ENCODE measurements at places on chromosomes 12 and 14.

DNA sequence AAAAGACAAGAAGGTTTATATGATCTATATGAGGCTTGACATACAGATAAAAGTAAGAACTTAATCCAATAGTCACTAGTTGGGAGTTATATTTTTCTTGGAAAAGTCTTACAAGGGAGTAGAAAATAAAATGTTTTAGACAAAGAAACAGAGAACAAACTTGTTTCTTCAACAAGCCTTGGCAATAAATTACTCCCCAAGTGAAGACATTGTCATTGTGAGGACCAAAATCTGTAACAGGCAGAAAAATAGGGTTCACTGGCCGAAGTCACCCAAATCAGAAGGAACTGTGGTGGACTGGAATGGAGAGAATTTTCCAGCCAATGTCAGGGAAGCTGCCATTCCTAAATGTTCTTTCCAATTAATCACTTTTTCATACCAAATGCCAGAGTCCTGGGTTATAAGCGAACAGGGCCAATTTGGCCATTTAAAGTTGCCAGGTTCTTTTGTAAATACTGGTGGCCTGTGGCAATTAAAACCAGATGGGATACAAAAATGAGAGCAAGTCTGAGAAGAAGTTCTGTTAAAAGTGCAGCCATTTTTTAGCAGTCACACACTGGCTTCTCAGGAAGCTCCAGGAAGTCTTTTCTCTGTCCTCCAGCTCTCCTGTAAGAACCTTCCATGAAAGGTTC, 117.3 kb upstream of the OVCH1 start:
- peak; percentile 80 for DNase-seq

- DNase-seq: peak; percentile 82
Observed at GRCh38 chr12:14884458-14884878, 1.2 kb downstream of the MGP start.

GRCh38 chr12:2312770-2313169, 260.0 kb downstream of the CACNA1C start:
- DNase-seq: no peak

- DNase-seq: peak; percentile 20
Observed at GRCh38 chr14:95222151-95222631, 64.9 kb upstream of the DICER1 start.

GRCh38 chr12:113405694-113406093, 2.0 kb upstream of the SDS start:
- no peak for DNase-seq

- no peak for DNase-seq
Observed at GRCh38 chr12:7090222-7090998, 1.8 kb downstream of the C1R start.

DNA sequence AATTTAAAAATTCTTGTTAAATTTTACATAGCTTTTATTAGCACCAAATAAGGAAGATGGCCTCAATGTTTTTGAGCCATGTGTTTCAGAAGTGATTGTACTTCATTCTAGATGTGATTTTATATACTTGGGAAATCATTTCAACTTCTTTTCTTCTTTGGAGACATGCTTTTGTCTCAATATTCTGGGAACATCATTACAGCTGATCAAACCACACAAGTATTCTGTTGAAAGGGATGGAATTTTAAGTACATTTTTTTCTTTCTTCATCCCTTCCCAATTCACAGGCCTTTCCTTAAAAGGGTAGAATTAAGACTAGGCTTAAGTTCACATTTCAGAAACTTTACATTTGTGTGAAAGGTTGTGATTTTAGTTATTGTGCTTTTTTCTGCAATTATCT, 66.4 kb downstream of the PAPOLA start:
- peak; percentile 18 for DNase-seq

GRCh38 chr14:53742233-53742620, 214.4 kb downstream of the BMP4 start:
- DNase-seq: no peak

GRCh38 chr12:22993609-22994315, 368.8 kb downstream of the ETNK1 start:
- no peak for DNase-seq

GRCh38 chr12:119684711-119685369, 16.9 kb downstream of the PRKAB1 start:
- peak; percentile 58 for DNase-seq
